Glomerular endothelial cell (primary cell): ENCODE measurements at places on chromosomes 2 and 18. TPM values are rescaled to one million over a fixed set of nuclear protein-coding genes. Genes with fewer than 3 reads are reported as not detected.

DNA sequence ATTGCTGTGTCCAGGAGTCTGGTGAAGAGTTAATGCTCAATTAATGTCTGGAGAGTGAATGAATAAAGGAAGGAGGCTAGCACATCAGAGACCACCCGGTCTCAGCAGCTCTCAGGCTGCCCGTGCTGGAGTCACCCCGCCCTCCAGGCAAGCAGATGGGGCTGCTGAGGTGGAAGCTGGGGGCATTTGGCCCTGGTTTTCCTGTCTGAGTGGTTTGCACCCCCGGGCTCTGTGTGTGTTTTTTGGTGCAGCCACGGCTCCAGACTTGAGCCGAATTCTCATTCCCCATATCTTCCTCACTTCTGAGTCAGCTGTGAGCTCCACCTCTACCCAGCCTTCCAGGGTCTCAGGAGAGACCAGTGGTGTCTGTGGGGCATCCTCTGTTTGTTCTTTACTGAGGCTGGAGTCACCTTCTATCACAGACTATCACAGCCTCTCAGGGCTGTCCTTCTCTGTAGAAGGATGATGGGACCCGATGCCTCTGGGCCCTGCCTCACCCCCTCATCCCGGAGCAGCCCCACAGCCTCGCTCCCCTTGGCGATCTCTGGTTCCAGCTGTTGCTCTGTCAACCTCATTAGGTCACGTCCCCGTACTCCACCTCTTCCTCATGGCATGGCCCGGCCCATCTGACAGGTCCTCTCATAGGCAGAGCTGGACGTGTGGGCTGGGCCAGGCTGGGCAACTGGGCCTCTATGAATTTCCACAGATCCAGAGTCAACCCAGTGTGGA is 60.8 kb downstream of the HS1BP3 start:
- no peak for DNase-seq

DNA sequence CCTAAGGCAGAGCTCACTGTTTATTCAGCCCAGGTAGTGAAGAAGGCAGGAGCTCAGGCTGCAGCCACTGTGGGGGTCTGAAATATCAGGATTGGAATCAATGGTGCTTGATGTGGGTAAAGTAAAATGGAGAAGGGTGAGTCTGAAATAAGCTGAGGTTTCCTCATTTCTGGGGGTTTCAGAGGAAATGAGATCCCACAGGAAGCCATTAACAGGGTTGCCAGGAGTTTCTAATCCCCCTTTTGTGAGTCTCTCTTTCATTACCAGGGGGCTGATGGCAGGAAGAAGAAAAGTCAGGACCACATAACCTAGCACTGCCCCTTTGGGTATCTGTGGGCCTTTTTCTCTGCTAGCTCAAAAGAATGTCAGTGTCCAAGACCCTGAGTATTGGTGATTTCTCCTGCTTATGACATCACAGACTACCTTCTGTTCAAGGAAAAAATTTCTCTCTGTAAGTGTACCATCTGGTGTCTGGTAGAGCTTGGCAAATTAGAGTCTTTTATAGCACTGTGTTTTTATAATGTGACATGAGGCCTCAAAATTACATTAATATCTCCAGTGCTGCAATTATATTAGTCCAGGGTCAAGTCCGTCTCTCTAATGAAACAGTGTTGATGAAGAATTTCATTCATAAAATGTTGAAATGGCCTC is 56.0 kb downstream of the LBH start:
- DNase-seq: no peak

The IL18RAP gene
- not detected in 2 replicates for total RNA-seq

The DOK6 gene
- total RNA-seq: 1.1 and 1.2 TPM in 2 replicates

The COBLL1 gene
- 9.0 and 14.2 TPM in 2 replicates for total RNA-seq

The CRYGC gene
- total RNA-seq: not detected in 2 replicates
